Neural crest cell (in vitro differentiated cells): ENCODE measurements at places on chromosomes 3 and 15. TPM values are rescaled to one million over a fixed set of nuclear protein-coding genes. Genes with fewer than 3 reads are reported as not detected.

The PCSK6 gene
- 4.5 and 5.4 TPM in 2 replicates for total RNA-seq

The VIPR1 gene
- total RNA-seq: 0.63 TPM in 1 of 2 replicates, not detected in the other

The ECE2 gene
- total RNA-seq: not detected in 2 replicates

The SPTBN5 gene
- total RNA-seq: 0.77 and 1.1 TPM in 2 replicates

The HTR3E gene
- total RNA-seq: not detected in 2 replicates

DNA sequence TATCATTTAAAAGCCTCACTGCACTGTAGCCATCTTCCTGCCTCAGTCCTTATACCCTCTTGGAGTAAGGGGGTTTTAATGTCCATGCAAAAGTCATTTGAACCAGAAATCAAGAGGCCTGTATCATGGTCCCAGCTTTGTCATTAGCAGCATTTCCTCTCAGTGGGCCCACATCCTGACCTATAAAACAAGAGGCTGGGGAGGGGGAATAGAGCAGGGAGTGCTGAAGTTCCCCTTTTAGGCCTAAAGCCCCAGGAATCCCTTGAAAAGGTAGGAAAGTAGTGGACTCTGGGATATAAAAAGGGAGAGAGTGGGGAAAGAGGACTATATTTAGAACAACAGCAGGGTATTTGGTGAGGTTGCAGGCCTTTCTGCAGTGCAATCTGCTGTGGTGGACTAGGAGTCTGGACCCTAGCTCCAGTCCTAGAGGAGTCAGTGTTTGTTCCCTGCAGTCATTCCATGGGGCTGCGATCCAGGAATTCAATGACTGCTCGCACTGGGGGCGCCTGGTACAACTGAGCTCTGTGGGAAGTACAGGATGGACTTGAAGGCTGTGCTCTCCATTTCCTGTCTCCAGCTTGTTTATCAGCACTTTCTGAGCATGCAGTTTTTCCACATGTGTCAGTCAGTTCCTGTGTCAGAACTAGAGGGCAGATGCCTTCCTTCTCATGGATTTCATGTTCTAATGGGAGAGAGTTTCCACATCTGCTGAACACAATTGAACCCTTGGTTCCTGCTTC is 46.8 kb downstream of the PDHB start:
- no peak overlapping the region for H3K4me3 ChIP-seq
- H3K4me1 ChIP-seq: peaks cover 10% of the 10 kb centered on the region
- no peaks in the 10 kb centered on the region for H3K36me3 ChIP-seq
- no peak overlapping the region for H3K27ac ChIP-seq
